Large intestine (tissue), 12 donors: ENCODE measurements at places on chromosomes 1 and 21. TPM values are rescaled to one million over a fixed set of nuclear protein-coding genes. Genes with fewer than 3 reads are reported as not detected.

DNA sequence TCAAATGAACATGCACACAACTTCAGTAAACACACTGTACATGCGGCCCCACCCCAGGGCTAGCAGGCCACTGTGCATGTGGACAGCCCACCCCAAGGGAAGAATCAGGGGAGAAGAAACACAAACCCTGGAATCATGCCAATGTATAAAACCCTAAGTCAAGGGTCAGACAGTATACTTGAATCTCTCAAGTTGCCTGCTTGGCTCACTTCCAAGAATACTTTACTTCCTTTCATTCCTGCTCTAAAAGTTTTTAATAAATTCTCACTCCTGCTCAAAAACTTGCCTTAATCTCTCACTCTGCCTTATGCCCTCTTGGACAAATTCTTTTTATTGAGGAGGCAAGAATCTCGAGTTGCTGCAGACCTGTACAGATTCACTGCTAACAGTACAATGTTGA is 231.2 kb upstream of the CACYBP start:
- DNase-seq, result no peak

GRCh38 chr21:17789656-17790055 is 29.5 kb downstream of the C21orf91 start:
- no peak for DNase-seq

- no peak for DNase-seq
These were observed 118.7 kb upstream of the SGIP1 start for GRCh38 chr1:66415281-66415680.

DNA sequence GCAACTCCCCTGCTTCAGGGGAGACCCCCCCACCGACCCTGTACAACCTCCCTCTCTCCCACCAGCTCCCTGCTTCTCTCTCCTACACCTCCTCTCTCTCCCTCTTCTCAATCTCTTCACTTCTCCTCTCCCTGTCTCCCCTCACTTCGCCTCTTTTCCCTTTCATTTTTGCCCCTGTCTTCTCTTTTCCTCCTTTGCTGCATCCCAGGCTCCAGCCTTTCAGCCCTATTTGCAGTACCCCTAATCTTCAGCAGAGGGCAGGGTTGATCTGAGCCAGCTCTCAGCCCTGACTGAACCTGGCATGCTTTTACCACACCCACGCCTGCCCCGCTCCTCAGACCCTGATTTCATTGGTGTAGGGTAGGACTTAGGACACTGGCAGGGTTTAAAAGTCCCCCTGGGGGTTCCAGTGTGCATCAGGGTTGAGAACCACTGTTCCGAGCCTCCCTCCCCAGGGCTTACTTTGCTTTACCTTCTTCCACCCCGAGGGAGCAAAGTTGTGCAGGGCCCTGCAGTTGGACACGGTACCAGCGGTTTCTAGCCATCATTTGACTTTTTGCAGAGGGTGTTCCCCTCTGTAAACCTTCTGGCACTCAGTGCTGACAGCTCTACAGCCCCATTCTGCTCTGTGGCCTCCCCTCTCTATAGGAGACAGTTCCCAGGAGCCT is 67.3 kb upstream of the CNTN2 start:
- peak; percentile 29 for DNase-seq

- DNase-seq, result no peak
These were observed 189.5 kb downstream of the PLA2G4A start for GRCh38 chr1:187018291-187018690.

DNA sequence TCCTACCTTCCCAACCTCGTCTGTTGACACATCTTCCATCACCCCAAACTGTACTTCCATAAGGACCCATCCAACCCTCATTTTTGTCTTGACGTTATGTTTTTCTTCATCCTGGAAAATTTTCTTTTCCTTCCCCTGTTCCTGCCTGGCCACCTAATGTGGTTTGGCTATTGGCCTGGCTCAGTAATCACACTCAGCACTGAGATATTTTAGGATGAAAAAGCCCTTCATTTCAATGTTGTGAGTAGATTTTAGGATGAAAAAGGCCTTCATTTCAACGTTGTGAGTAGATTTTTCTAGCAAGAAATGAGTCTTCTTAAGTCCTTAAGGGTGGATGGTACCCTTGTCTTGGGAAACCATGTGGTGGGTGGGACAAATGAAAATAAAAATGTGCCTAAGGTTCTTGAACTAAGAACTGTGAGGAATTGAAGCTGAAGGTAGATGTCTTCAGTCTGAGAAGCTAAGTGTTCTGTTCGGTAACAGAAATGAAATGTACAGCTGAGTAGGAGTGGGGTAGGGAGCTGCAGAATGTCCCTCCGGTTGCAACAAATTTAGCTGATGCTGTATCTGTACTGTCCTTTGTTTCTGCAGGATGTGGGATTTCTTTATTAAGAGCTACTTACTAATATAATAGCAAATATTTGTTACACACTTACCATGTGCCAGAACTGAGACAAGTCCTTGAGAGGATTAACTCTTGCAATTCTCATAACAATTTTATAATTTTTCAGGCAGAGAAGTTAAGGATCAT is 36.1 kb downstream of the DNTTIP2 start:
- DNase-seq, result no peak

- DNase-seq, result no peak
These were observed 58.2 kb downstream of the CD34 start for GRCh38 chr1:207852576-207853371.

- no peak for DNase-seq
These were observed 105.5 kb downstream of the TNNI3K start for GRCh38 chr1:74340656-74341055.

DNA sequence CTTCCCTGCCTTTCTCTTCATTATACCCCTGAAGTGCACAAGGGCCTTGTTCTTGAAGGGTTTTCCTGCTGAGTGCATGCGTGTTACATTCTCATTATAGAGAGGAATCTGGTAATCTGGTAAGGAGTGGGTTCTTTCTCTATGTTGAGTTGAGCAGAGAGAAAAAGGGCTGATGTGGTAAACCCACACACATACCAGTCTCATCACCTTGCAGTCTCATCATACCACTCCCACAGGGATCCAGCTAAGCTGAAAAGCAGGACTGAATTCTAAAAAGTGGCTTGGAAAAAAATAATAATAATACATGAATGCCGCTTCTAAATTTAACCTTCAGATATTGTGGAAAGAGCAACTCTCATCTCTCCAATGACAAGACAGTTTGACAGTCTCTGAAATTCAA is 10.5 kb upstream of the HTR1D start:
- no peak for DNase-seq

- no peak for DNase-seq
These were observed 94.0 kb upstream of the FMN2 start for GRCh38 chr1:239997515-239998311.

DNA sequence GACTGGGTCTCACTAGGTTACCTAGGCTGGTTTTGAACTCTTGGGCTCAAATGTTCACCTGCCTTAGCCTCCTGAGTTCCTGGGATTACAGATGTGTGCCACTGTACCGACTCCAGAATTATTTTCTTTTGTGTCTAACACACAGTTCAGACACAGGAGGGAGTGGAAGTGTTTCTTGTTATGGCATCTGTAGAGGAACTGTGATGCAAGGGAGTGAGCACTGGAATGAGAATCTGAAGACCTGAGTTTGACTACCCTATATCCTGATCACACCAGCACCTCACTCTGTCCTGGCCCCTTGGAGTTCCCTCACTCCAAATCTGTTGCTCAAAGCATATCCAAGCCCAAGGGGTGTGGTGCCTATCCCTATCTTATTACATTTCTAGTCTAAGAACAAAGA is 15.2 kb downstream of the OPTC start:
- no peak for DNase-seq

GRCh38 chr1:150165622-150166612 is 16.2 kb downstream of the PLEKHO1 start:
- DNase-seq, result peak; percentile 37

- peak; percentile 70 for DNase-seq
These were observed 540 bp upstream of the C1orf198 start for GRCh38 chr1:230868736-230869385.

- DNase-seq, result no peak
These were observed 944.4 kb downstream of the PLA2G4A start for GRCh38 chr1:187773168-187773567.

GRCh38 chr21:29477347-29477746 is 178.6 kb downstream of the BACH1 start:
- DNase-seq, result no peak

- no peak for DNase-seq
These were observed 14.9 kb upstream of the CD101 start for GRCh38 chr1:116986421-116987255.

DNA sequence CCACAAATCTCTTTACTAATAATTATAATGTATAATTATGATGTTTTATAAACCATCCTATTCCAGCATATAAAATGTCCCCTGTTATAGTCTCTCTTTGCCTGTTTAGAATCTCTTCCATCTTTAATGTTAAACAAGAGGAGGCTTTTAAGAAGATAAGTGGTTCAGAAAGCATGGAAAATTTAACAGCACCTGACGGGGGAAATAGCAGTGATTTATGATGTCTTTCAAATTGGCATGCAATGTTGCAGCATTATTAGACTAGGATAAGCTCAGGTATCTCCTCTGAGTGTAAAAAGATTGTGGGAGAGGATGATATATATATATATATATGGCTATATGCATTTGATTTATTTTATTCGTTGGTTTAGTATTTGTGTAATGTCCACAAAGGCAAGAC is 24.4 kb downstream of the GIPC2 start:
- DNase-seq, result no peak

DNA sequence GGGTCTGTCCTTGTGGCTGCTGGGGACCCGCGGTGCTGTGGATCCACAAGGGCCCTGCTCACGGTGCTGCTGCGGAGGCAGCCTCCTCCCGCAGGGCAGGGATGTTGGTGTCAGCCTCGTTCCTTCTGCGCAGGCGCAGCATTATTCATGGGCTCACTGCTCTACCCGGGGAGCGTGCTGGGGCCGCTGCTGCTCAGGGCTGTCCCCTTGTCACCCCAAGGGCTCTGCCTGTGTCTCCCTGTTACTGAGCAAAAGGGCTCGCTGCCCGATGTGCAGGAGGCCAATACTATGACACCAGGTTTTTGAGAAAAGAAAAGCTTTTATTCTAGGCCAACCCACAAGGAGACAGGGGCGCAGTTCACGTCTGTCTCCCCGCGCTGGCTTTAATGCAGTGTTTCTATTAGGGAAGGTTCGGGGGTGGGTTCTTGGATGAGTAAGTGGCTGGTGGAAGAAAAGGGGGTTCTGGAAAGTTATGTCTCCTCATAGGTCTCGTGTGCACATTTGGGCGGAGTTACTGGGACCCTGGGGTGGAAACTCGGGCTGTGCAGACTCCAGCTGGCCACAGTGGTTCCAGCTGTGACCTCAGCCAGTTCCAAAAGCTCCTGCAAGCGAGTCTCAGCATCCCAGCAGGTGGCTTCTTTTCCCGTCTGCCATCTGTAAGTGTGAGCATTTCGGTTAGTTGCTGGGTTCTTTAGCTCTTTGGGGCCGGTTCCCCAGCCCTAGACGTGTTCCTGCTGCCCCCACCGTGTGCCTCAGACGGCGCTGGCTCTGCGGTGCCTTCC is 40.8 kb upstream of the LRRC3 start:
- DNase-seq, result no peak

GRCh38 chr1:176996456-176997090 is 167.9 kb downstream of the ASTN1 start:
- DNase-seq, result no peak

- DNase-seq, result no peak
These were observed 977.2 kb downstream of the AMY1C start for GRCh38 chr1:104726917-104727316.

The PSEN2 gene
- polyA plus RNA-seq, result 16.1 TPM

The MIS18A gene
- polyA plus RNA-seq, result 15.4 TPM

The NBPF9 gene
- 26.7 TPM for polyA plus RNA-seq

The TEKT2 gene
- 1.7 TPM for polyA plus RNA-seq

The UBXN11 gene
- polyA plus RNA-seq, result 40.1 TPM

The CNIH3 gene
- 2.1 TPM for polyA plus RNA-seq

The DBT gene
- 10.8 TPM for polyA plus RNA-seq

The ERICH3 gene
- 1.1 TPM for polyA plus RNA-seq

The IRF2BP2 gene
- polyA plus RNA-seq, result 161 TPM

The OXCT2 gene
- 2.4 TPM for polyA plus RNA-seq

The DNALI1 gene
- polyA plus RNA-seq, result 40.6 TPM

The LRRN2 gene
- polyA plus RNA-seq, result 5.9 TPM

The FCRL1 gene
- 0.52 TPM for polyA plus RNA-seq

The KCNA3 gene
- 0.37 TPM for polyA plus RNA-seq
